ENCODE measurements at places on chromosomes 13 and 19.

GRCh38 chr13:113115363-113116205 is 7.0 kb upstream of the F10 start:
- no peak for DNase-seq

DNA sequence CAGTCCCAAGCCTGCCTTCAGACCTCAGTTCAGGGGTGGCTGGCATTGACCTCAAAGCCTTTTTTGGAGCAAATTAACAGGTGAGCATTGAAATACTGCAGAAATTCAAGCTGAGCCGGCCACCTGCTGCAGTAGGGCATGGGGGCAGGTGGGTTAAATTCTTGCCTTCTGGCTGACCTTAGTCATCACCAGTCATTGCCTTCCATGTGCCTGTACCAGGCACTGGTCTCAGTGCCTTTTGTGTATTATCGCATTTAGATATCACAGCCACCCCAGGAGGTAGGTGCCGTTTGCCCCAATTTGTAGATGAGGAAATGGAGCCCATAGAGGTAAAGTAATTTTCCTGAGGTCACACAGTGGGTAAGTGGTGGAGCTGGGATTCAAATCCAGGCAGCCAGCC is 7.2 kb downstream of the PPP1R37 start:
- no peak for DNase-seq

GRCh38 chr19:35039881-35040825 is 1.4 kb upstream of the HPN start:
- no peak for DNase-seq

- no peak for DNase-seq
Measured at GRCh38 chr19:12872255-12872654, 9.0 kb downstream of the DNASE2 start.

GRCh38 chr19:49243129-49243528 is 81.9 kb downstream of the SLC6A16 start:
- DNase-seq, result no peak

- no peak for DNase-seq
Measured at GRCh38 chr19:6540918-6541689, 10.3 kb downstream of the TNFSF9 start.

DNA sequence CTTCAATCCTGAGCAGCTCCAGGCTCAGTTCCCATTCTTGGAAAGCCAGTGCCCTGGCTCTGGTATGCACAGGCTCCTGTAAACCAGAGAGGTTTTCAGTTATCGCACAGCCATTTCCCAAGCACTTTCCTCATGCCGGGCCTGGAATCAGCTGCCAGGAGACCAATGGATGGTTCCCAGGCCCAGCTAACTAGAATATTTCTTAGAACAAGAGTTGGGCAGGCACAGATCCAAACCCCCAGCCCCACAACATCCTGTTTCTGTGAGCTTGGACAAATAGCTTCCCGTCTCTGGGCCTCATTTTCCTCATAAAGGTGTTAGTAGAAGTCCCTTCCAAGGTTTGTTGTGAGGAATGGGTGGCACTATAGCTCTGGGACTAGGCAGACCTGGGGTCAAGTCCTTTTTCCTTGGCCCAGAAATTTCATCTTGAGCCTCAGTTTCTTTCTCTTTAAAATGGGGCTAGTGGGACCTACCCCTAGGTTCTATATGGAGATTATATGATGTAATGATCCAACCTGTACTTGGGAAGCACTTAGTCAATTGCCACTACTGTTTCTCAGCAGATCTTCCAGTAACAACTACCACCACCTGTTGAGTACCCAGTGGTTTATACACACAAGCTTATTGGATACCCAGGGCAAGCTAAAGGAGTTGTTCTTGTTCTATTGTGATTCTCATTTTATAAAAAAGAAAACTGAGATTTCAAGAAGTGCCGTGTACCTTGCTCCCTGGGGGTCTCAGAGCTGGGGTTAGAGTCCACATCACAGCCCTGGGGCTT is 5.1 kb upstream of the CCDC97 start:
- DNase-seq, result no peak

DNA sequence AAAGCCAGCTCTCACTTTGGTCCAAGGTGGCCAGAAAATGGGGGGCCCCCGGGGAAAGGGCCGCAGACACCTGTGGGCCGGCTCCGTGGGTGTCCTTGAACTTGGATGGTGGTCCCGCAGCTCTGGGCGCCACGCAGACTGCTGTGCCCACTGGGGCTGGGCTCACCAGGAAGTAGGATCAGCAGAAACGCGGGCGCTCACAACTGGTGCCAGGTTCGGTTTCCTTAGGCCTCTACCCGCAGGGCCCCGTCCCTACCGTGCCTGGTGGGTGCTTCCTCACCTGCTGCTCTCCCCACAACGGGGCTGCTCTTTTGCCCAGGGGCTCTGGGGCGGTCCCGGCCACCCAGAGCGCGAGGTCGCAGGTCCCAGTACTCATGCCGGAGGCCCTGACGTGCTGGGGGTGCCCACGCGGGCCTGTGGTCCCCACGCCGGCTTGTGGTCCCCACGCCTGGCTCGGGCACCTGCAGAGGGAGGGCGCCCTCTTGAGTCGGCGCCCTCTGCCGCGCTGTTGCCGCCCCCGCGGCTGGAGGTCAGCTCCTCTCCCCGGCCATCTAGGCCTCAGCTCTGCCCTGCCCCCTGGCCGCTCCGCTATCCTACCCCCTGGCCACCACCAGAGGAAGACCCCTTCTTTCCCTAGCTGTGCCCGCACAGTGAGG is 1303.6 kb downstream of the UQCRFS1 start:
- no peak for DNase-seq

- DNase-seq, result no peak
Measured at GRCh38 chr19:39940221-39940833, 5.9 kb upstream of the FCGBP start.

GRCh38 chr13:22789916-22790315 is 390.9 kb upstream of the SGCG start:
- DNase-seq, result no peak

DNA sequence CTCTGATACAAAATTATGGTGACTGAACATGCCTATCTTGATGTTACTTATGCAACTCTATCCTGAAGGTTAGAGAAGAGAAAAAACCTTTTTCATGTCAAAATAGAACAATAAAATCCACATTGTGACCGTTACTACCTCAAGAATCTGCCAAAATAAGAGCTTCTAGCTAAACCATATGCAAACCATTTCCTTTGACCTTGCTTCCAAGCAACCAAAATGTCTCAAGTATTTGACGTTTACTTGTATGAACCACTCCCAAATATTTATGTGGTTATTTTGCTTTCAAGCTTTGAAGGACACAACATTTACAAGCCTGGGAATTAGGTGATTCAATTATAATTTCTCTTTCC is 13.9 kb downstream of the FOXO1 start:
- DNase-seq, result no peak

GRCh38 chr13:84821261-84821660 is 939.0 kb upstream of the SLITRK1 start:
- no peak for DNase-seq

DNA sequence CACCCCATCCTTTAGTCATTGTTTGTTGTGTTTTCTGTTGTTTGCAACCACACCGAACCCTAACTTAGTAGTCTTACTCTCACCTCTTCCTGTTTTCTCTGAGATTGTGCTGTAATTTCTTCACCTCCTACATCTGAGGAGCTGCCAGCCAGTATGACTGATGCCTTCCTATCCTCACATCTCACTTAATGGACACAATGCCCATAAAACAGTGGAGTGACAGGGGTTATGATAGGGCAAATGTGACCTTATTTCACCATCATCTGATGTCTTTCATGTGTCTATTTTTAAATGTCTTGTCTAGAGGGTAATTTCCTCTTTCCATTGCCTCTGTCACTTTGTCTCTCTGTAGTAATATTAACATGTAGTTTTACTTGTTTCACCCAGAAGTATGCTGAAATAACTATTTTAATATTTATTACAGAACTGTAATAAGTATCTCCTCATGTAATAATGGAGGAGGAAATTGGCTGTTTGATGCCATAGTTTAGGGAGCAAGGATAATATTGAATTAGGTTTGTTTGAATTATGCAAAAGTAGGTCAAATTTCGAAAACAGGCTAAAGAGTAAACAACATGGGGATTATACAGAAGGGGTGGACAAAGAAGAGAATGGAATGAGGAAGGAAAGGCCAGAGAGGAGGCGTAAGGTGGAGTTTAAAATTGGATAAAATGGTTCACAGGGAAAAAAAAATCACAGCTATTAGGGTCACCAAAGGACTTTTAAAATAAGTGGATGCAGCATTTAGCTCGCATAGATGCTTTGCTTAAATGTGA is 103.5 kb upstream of the SPRY2 start:
- no peak for DNase-seq

GRCh38 chr13:40420160-40420740 is 246.2 kb downstream of the FOXO1 start:
- no peak for DNase-seq

- peak; percentile 92 for DNase-seq
Measured at GRCh38 chr19:17747205-17748098, 3.8 kb upstream of the FCHO1 start.

DNA sequence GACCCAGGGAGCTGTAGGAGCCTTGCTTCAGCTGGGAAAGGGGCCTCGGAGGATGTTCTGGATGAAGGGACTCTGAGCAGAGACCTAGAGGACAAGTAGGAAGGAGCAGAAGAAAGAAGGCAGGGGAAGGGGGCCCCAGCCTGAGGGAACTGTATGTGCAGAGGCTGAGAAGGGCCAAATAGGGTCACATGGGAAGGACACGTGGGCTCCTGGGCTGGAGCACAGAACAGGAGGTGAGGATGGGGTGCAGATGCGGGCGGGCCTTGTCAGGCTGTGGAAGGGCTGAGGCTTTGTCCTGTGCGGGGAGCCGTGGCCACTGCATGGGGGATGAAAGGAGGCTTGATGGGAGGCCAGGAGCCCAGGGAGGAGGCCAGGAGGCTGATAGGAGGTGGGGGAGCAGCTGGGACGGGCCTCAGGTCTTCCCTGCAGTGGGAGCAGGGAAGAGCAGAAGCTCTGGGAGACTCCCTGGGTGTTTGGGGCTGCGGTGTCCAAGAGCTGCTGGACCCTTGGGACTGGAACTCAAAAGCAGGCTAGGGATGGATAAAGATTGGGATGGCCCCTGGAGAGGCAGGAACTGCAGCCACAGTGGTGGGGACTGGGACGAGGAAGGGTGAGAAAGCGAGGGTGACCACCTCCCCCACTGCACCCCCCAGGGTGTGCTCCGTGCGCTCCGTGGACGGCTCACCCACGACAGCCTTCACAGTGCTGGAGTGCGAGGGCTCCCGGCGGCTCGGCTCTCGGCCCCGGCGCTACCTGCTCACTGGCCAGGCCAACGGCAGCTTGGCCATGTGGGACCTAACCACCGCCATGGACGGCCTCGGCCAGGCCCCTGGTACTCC is 11.4 kb upstream of the LTBP4 start:
- no peak for DNase-seq

Measured in GM12892 (cell line).